Activated CD4-positive, alpha-beta T cell treated with anti-CD3 and anti-CD28 coated beads, Interleukin-2, amount 10 ng/mL, durations not matched to agents 24 days and 14 days (primary cell): ENCODE measurements at places on chromosomes 7 and 10.

DNA sequence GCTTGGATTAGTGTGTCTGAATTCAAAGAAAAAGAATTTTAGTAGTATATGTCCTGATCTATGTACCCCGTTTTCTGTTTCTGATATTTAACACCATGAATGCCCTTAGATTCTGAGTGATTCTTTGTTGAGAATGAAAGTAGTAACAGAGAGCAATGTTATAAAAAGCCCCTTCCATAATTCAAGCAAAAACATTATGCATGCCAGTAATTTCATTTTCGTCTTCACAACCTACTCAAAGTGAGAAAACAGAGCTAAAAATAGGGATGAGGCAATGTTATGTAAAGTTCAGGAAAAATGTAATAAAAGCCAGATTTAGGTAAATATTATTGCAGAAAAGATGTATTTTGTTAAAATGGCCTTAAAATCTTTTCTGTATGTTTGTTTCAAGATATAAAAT, 28.1 kb downstream of the PTPRZ1 start:
- no peaks in the 10 kb centered on the region for H3K4me1 ChIP-seq
- DNase-seq = no peak
- no peaks in the 10 kb centered on the region for H3K36me3 ChIP-seq
- no peak overlapping the region for H3K27ac ChIP-seq
- no peak overlapping the region for H3K4me3 ChIP-seq

GRCh38 chr7:101940830-101941229, 123.4 kb downstream of the CUX1 start:
- no peaks in the 10 kb centered on the region for H3K27me3 ChIP-seq
- no peaks in the 10 kb centered on the region for H3K4me1 ChIP-seq
- H3K36me3 ChIP-seq = no peaks in the 10 kb centered on the region
- H3K27ac ChIP-seq = no peak overlapping the region

DNA sequence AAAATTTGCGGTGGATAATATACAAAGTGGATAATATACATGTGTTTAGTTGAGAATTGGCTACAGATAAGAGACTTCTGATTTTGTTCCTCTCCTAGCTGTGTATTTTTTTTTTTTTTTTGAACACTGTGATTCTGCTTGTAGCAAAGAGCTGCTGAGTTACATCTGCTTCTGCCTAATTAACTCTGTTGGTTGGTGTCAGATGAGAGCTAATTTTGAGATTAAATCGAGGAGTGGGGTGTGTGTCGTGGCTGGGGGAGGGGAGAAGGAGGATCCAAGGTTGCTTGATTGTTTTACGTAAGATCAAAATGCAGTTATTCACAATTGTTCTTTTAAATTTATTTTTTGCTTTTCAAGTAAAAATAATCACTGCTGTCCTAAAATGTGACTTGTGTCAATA, 11.3 kb downstream of the KAT6B start:
- H3K4me3 ChIP-seq = no peak overlapping the region
- DNase-seq = no peak
- peaks cover 33% of the 10 kb centered on the region for H3K36me3 ChIP-seq
- no peaks in the 10 kb centered on the region for H3K27me3 ChIP-seq
- H3K27ac ChIP-seq = no peak overlapping the region
- H3K4me1 ChIP-seq = peaks cover 16% of the 10 kb centered on the region

GRCh38 chr10:74991435-74991834, 120.0 kb upstream of the SAMD8 start:
- H3K4me3 ChIP-seq = no peak overlapping the region
- DNase-seq = no peak
- H3K36me3 ChIP-seq = peaks cover 21% of the 10 kb centered on the region
- no peak overlapping the region for H3K27ac ChIP-seq
- peaks cover 21% of the 10 kb centered on the region for H3K4me1 ChIP-seq

- no peaks in the 10 kb centered on the region for H3K27me3 ChIP-seq
- H3K36me3 ChIP-seq = no peaks in the 10 kb centered on the region
- no peak overlapping the region for H3K4me3 ChIP-seq
- no peaks in the 10 kb centered on the region for H3K4me1 ChIP-seq
These were observed 127.1 kb downstream of the CREB5 start for GRCh38 chr7:28539289-28539981.

- H3K36me3 ChIP-seq = no peaks in the 10 kb centered on the region
- no peak for DNase-seq
- H3K4me1 ChIP-seq = no peaks in the 10 kb centered on the region
- H3K27ac ChIP-seq = no peak overlapping the region
These were observed 7.8 kb downstream of the CRHR2 start for GRCh38 chr7:30674420-30674819.

GRCh38 chr10:132916421-132916841, 25.9 kb downstream of the CFAP46 start:
- DNase-seq = no peak
- no peaks in the 10 kb centered on the region for H3K27me3 ChIP-seq
- H3K4me1 ChIP-seq = no peaks in the 10 kb centered on the region
- H3K4me3 ChIP-seq = no peak overlapping the region
- H3K36me3 ChIP-seq = no peaks in the 10 kb centered on the region

- H3K27me3 ChIP-seq = peaks cover 34% of the 10 kb centered on the region
- DNase-seq = no peak
- no peaks in the 10 kb centered on the region for H3K4me1 ChIP-seq
- H3K27ac ChIP-seq = no peak overlapping the region
These were observed 29.6 kb upstream of the GOT1 start for GRCh38 chr10:99460070-99460469.
